ENCODE measurements at places on chromosomes 5 and 9.

GRCh38 chr5:126208691-126209090 lies 214.5 kb upstream of the GRAMD2B start:
- no peak for DNase-seq

DNA sequence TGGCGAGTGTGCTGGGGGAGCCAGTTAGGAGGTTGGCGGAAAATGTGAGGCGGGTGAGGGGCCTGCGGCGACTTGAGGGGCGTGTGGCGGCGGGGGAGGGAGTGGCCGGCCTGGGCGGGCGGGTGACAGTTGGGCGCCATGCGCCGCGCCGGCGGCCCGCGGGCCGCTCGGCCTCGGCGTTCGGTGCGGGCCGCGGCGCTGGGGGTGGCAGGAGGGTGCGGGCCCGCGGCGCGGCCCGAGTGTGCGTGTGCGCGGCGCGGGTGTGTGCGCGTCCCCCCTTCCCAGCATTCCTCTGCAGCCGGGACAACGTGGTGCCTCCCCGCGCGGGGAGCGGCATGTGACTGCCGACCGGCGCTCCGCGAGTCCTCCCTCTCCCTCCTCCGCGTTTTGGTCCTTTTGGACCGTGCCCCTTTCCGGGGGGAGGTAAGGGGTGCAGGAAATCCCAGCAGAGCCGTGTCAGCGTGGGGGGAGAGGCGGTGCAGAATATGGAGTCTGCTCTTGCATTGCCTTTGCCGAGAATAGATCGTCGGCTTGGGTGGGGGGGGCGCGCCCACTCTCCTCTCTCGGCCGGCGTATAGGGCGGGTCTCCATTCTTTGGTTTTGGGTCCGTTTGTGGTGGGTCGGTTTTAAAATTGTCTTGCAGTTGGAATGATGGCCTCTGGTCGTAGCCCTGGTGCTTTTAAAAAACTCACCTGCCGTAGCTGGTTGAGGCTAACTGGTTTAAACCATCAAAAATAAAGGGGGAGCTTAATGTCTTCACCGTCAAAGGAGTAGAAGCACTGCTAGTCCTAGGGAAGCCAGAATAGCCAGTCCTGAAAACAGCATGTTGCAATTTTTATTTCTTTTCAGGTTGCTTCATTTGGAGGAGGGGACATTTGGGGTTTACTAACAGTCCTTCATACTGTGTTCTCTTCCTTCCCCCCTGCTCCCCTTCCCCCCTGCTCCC lies 2.0 kb downstream of the LARP1 start:
- peak; percentile 61 for DNase-seq

GRCh38 chr9:92735636-92736562 lies 28.7 kb downstream of the BICD2 start:
- DNase-seq: no peak

DNA sequence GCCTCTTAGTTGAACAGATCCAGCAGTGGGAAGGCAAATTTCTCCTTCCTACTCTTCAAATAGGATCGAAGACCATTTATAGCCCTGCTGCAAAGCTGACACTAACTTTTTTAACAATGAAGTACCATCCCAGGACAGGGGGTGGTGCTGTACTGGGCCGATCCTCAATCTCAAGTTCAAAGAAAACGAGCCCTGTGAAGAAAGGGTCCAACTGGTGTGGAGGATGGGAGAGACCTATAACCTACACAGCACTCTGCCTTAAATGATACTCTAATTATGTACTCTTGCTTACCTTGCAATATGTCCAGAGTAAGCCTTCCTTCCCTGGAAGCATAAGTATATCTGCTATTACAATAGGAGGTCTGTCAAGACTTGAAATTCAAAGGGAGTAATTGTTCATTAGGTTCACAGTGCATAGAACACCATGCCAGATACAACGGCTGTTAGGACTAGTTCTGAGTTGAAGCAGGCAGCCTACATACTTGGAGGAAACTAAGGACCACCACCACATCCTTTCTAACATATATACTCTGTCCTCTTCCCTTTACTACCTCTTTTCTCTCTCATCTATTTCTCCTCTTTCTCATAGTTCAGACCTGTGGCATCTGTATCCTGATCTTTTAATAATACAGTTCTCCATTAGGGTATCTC lies 6.2 kb downstream of the ETF1 start:
- no peak for DNase-seq

DNA sequence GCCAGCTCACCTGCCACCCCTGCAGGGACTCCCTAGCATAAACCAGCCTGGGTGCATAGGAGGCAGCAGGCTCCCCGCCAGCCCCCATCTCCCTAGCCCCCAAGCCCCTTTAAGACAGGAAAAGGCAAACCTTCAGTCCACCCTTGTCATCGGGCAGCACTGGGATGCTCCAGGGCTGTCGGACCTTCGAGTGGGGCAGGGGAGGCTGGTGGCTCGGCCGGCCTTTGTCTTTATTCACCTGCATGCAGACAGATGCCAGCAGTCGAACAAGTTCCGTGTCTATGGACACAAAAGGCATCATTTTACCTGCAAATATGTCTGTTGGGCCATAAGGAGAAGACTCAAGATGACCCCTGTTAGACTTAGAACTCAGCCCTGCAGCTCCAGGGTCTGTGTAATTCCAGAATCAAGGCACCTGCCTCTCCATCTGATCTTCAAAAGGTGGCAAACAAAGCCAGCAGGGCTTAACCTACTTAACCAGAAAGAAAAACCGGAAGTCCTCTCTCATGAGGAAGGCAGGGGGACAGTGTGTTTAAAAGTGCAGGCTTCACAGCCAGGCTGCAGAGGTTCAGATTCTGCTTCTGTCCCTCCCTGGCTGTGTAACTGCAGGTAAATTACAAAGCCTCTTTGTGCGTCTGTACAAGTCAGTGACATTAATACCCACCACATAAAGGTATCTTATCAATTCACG lies 16.2 kb downstream of the ANKS6 start:
- DNase-seq: no peak

GRCh38 chr5:154758493-154758892 lies 3.3 kb downstream of the LARP1 start:
- no peak for DNase-seq

GRCh38 chr9:124079176-124079925 lies 67.8 kb downstream of the LHX2 start:
- DNase-seq: no peak
